Dorsolateral prefrontal cortex (tissue), 122 donors: ENCODE measurements at places on chromosomes 3 and 15. TPM values are rescaled to one million over a fixed set of nuclear protein-coding genes. Genes with fewer than 3 reads are reported as not detected.

DNA sequence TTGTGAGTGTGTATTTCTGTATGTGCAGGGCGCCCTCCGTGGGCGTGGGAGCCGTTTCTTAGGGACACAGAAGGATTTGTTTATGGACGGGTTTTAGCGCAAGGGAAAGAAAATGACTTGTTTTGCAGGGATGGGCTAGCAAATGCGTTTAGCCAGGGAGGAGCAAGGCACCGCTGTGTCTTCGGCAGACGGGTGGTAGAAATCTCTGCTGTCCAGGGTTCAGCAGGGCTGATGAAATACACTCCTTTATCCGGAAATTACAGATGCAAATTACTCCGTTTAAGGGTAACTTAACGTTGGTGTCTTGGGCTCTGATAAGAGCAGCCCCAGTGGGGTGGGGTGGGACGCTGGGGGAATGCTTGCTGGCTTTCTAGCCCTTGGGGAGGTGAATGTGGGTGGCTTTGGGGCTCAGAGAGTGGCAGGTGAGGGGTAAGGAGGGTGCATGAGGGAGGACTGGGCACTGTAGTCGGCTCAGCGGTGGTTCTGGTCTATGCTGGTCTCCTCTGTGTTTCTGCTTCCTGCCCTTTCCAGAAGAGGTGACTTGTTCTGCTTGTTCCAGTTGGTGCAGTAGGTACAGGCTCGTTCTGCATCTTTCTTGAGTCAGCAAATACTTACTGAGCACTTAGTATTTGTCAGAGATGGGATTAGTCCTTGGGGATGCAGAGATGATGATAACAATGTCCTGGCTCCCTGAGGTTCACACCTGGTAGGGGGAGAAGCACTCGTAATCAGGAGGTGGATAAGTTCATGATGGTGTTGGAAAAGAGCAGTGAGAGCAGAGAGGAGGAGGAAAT is 954 bp downstream of the SV2B start:
- no peak for DNase-seq

- no peak for DNase-seq
These were observed 34.1 kb upstream of the MASP1 start for GRCh38 chr3:187325632-187326031.

DNA sequence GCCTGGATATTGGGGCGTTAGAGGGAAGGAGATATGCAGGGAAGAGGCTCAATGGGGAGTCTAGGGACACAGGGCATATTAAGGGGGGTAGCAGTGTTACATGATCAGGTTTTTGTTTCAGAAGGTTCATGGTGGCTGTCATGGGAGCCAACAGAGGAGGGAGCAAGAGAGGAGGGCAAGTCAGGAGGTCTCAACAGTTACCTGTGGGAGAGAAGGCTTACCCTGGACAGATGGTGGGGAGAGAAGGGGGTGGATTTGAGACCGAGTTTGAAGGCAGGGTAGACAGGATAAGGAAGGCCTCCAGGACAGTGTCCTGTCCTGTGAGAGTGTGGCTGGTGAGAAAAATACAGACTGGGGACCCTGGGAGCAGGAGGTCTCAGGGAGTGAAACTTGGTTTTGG is 3.8 kb upstream of the WNT7A start:
- no peak for DNase-seq

Gene GOLGA8G
- total RNA-seq, result not detected

Gene APOD
- total RNA-seq, result 430 TPM

DNA sequence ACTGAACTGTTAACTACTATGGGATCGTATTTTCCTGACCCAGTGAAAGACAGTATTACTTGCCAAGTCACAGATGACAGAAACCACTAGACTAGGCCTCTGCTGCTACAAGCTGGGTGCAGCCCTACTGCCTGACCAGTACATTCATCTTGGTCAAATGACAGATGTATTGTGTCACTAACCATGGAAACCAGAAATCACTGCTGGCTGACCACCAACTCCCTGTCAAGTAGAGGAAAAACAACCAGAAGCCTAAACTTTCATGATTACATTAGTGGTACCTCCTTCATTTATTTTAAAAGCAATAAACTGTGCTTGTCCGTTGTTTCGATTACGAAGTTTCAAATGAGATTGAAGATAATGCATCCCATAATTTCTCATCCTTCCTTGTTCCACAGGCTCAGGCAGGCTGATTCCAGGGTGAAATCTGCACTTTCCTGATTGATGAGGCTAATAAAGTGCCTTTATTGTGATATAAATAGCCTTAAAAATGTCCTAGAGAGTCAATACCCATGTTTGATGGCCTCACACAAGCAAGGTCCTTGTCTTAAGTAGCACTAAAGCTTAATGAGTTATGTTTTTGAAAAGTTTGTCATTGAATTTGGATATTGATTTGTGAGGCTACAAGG is 309.7 kb downstream of the LSAMP start:
- peak; percentile 41 for DNase-seq

Gene GOLGA6L10
- total RNA-seq, result 4.1 TPM

DNA sequence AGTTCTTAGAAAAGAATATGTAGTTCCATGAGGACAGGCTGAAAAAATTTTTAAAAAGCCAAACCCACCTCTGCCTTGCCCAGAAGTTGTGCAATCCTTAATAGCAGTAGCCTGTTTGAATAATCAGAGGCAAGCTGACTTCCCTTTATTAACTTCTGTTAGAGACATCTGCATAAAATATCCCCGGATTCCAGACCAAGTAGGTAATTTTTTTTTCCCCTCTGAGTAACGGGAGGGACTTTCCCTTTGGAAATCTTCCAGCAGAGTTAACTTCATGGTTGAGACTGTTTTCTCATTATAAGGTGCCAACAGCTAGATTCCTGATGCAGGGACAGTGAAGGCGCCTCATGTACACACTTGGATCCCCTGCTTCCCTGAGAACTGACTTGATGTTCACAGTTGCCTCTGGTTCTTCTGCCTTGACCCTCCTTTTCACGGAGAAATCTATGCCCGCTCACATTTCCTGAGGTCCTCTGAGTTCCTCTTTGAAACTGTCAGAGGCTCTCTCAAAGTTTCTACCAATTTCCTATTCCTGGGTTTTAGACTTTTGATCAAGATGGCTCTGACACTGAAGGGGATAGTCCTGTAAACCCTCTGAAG is 227.6 kb upstream of the BHLHE40 start:
- DNase-seq, result no peak

- no peak for DNase-seq
These were observed 19.6 kb upstream of the GPR156 start for GRCh38 chr3:120304616-120305015.

DNA sequence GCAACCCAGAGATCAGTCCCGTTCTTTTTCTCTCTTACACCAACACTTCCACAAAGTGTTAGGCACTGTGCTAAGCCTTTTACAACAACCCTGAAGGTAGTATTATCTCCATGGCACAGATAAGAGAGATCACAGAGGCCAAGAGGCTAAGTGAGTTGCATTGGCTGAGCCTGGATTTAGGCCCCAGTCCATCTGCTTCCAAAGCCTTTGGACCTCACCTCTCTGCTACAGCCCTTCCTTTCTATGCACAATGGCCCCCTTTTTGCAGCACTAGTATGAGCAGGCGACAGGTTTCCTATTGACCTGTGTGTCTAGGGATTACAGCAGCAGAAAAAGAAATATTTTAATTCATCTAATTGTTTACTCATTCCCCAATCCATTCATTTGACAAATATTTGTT is 76.2 kb downstream of the CRYGS start:
- DNase-seq, result no peak

Gene HHLA2
- total RNA-seq, result 1.8 TPM

Gene BFSP2
- total RNA-seq, result not detected

DNA sequence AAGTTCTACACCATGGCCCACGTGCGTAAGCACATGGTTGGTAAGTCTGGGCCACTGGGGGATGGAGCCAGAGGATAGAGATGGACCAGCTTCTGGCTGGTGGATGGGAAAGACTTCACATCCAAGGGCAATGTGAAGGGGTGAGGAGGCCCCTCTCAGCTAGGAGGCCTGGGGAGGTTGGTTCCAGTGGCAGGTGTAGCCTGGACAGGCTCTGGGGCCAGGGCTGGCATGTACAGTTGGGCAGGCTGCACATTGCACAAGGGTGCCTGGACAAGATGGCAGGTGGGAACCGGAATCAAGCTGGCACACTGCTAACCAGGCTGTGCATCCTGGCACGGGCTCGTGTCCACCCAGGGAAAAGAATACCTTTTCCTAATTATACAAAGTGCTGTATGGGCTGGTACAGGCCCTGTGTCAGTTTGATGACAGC is 8.1 kb downstream of the ZBTB47 start:
- no peak for DNase-seq

DNA sequence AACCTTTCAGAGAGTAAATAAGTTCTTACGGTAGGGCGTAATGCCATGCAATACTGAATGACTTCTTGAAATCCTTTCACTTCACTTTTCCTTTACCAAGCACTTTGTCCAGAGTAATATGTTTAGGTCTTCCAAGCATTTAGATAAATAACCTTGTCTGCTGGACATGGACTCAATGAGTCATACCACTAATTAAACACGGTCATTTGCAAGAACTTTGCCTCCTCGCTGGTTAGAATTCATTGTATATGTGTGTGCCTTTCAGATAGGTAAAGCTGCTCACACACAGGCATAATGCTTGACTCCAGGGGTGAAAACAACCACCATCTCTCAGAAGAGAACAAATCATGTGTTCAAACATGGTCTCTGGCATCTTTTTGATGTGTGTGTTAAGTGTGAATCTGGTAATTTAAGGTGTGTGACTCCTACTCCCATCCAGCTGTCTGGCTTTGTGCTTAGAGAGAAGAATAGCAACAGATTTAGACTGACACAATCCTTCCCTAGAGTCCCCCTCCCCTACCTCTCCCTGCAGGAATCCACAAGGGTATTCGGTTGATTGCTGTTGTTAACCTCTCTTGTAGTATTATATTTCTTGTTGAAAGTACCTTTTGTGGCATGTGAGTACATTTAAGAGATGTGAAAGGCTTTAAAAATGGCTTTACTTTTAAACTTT is 419.0 kb downstream of the CNTN4 start:
- DNase-seq, result no peak

DNA sequence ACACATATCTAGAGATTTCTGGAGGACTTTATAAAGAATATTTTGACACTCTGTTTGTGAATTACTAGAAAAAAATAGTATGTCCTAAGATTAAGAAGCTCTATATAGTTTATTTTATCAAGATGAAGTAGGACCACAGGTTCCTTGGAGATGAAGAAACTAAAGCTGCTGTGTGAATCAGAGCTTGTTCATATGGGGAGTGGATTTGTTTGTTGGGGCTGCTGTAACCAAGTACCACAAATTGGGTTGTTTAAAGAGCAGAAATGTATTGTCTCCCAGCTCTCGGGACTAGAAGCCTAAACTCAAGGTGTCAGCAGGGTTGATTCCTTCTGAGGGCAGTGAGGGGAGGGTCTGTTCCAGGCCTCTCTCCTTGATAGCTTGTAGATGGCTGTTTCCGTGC is 270.6 kb upstream of the UMPS start:
- DNase-seq, result no peak

- no peak for DNase-seq
These were observed 15.7 kb downstream of the GK5 start for GRCh38 chr3:142209655-142210054.

DNA sequence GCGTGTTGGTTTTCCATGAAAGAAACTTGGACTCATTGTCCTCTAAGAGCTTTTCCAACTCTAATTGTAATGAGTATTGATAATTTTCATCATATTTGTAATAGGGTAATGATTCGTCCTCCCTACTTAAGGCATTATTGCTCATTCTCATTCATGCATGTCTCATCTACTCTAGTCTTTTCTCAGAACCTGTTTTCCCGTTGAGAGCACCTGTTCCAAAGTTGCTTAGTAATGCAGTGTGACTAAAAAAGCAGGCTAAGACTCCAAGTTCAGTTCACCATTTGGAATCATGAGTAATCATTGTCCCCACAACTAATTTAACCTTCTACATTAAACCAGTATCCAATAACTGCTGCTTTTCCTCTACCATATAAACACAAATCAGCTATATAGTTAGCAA is 84.0 kb downstream of the FILIP1L start:
- DNase-seq, result no peak

DNA sequence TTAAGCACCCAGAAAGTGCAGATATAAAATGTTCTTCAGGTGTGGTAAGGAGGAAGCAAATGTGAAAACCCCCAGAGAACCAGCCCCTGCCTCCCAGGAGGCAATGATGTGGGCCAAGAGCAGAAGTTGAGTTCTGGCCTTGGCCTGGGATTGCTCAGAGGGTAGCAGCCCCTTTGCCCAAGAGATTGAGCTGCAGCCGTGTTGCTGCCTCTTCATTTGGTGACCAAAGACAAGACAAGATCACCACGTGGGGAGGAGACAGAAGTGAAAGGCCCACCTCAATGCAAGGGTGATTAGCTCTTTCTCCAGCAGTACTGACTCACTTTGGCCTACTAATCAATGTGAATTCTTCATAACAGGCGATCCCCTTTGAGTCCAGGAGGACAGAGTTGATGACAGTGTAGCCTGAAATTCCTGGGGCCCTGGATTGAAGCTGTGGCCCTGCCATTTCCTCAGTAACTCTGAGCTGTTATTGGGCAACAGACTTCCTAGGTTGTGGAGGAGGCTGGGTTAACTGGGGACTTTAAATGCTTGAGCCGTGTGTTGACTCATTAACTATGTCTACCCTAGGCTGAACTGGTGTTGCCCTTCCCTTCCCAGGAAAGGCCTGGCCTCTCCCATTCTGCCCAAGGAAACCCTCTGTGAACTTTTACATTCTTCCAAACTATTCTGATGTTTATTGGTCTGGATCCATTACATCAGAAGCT is 86.5 kb downstream of the ST6GAL1 start:
- DNase-seq, result no peak

DNA sequence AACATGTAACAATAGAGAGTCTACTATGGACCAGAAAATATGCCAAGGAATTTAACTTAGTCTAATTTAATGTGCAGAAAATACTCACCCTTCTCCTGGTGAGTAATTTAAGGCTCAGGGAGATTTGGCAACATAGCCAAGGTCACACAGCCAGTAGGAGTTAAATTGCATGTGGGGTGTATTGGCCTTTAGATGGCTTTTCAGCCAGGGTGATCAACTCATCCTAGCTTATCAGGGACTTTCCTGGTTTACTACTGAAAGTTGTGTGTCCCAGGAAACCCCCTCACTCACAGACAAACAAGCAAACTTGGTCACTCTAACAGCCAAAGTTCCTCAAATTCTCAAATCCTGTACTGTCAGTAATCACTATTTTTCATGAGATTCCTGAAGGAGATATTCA is 2.6 kb upstream of the SLC9A9 start:
- no peak for DNase-seq

Gene LOXL1
- 3.6 TPM for total RNA-seq

DNA sequence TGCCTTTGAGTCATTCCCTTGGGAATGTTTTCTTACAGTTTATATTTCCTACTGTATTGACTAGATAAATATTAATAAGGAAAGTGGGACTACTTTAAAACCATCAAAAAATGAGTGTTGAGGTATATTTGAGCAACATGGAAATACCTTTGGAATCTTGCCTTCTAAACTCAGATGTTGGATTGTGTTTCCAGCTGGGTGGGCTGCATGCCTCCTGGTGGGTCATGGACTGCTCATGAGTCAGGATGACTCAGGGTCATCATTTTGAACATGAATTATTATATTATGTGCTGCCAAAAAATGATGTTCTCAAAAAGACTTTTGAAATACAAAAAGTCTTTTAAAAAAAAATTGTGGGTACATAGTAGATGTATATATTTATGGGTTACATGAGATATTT is 41.1 kb upstream of the APH1B start:
- DNase-seq, result no peak

- DNase-seq, result no peak
These were observed 80.9 kb upstream of the DCBLD2 start for GRCh38 chr3:98982351-98982750.

GRCh38 chr3:16411441-16411840 is 102.1 kb downstream of the RFTN1 start:
- DNase-seq, result no peak
